ENCODE measurements at places on chromosomes 11 and 22.

GRCh38 chr11:73087730-73088129 lies 54.4 kb downstream of the FCHSD2 start:
- no peak for DNase-seq

GRCh38 chr11:37948258-37948657 lies 1350.2 kb upstream of the RAG2 start:
- no peak for DNase-seq

- DNase-seq: no peak
Measured at GRCh38 chr11:28701760-28702449, 593.7 kb downstream of the METTL15 start.

GRCh38 chr11:35541621-35542375 lies 16.4 kb upstream of the PAMR1 start:
- DNase-seq: no peak

DNA sequence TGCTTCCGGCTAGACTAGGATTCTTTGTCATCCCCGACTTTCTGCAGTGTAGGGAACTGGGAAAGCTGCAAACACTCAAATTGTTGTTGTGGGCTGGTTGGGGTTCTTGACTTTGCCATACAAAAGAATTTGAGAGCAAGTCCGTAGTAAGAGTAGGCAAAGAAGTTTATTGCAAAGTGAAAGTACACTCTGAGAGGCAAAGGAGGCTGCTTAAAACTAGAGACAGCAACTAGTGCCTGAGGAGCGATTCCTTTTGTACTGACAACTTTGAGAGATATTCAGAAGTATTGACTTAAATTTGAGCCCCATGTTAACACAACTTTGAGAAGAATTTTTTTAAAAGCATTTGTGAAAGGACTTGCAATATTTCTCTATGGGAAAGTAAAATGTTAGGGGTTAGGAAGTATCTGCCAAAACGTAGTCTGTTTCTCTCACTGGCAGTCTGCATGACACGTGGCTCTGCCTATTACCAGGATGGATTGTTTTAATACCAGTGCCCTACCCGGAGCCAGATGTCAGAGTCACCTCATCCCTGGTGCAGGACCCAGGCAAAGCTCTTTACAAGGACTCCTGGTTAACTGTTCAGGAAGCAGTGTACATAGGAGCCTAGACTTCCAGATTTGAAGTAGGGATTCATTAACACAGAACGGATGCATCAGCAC lies 85.0 kb upstream of the CLPB start:
- peak; percentile 10 for DNase-seq
